Fibroblast of villous mesenchyme (primary cell): ENCODE measurements at places on chromosomes 16 and 17.

DNA sequence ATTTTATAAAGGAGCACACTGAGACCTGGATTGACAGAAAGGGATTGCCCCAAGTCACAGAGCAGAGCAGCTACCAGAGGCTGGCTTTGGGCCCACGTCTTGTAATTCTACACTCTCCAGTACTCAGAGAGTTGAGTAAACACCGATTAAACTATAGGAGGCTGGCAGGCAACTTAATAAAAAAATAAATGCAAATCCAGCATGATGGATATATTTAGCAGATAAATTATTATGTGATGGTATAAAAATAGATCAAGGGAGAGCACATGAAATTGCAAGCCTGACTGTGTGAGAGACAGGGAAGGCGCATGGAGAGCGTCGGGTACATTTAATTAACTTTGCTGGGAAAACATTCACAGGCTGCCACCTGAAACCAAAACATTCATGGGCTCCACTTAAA is 87.7 kb upstream of the CCL2 start:
- no peak for DNase-seq

DNA sequence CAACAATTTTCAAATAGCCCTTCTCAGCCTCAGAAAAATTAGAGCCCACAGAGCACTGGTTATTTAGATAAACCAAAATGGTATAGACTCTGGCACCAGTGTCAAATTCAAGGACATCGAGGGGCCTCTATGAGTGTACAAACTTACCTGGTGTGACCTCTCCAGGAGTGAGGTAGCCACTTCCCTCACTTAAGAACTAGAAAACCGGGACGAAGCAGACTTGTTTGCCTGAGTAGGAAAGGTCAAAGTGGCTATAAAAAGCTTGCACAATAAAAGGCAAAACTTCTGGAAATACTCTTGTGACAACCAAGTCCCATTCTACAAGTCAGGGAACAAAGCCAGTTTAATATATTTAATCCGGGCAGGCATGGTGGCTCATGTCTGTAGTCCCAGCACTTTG is 39.2 kb upstream of the PRSS54 start:
- peak; percentile 31 for DNase-seq

DNA sequence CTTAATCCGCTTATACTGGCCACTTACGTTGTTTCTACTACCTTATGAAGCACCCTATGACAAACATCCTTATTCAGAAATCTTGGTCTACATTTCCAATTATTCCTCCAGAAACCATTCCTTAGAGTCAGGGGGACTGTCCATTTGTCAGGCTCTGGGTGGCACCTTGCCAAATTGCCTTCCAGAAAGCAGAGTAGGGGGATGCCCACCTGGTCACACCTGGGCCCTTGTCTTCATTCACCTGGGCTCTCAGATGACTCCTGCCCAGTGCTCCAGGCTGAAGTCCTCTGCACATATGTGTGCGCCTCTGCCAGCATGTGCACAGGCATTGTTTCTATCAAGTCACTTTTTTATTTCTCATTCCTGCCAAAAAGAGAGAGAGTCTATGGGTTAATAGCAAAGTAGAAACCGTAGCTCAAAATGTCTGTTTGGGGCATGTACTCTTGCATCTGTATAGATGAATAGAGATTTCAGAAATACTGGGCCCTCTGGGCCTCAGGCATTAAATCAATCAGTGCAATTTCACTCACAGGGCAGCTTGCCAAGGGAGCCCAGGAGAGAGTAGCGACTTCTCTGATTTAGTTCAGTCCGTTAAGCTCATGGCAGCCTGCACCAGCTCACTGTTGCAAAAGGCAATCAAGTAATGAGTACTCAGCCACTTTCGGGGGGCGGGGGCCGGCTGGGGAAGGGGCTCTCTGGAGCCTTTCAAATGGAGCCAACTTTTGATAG is 104.7 kb downstream of the SOCS1 start:
- no peak for DNase-seq

- DNase-seq: no peak
Measured at GRCh38 chr17:17021194-17021863, 20.9 kb upstream of the MPRIP start.

DNA sequence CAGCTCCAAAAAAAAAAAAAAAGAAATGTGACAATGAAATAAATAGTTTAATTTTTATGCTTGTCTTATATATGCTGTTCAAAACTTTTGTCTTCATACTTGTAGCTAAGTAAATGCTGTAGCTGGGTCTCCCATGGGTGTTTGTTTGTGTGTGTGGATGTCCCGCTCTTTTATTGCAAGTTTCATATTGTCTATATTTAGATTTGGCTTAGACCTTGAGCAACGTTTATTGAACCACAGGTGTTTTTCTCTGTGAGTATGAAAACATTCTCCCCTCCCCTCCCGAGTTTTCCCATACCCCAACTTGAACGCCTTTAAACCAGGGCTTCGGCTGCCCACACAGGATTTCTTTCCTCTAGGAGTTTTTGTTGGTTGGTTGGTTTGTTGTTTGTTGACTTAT is 45.2 kb downstream of the MFSD11 start:
- no peak for DNase-seq

- no peak for DNase-seq
Measured at GRCh38 chr16:6977291-6977690, 355.4 kb upstream of the RBFOX1 start.

GRCh38 chr17:67974598-67975066 is 21.6 kb downstream of the C17orf58 start:
- DNase-seq: no peak

- no peak for DNase-seq
Measured at GRCh38 chr17:78400581-78401240, 22.3 kb downstream of the PGS1 start.

DNA sequence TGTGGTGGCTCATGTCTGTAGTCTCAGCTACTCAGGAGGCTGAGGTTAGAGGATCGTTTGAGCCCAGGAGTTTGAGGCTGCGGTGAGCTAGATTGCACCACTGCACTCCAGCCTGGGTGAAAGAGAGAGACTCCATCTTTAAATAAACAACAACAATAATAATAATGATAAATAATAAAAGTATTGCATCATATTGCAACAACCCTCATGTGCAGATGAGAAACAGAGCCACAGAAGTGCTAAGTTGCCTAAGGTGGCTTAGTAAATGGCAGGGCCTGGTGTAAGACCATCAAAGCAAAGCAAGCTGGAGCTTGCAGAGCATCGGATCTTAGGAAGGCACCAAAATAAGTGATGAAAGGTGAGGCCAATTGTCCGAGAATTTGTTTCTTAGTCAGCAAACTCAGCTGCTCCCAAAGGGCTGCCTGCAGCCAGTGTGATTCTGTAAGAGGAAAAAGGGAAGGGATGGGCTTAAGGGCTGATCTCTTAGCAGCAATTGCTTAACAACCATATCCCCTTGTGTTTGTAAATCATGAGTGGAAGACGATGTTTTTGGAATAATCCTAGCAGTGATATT is 45.3 kb upstream of the HS3ST3A1 start:
- DNase-seq: no peak

GRCh38 chr17:49705254-49705653 is 2.5 kb downstream of the SLC35B1 start:
- DNase-seq: no peak
